ENCODE measurements at places on chromosomes 5 and 9.

DNA sequence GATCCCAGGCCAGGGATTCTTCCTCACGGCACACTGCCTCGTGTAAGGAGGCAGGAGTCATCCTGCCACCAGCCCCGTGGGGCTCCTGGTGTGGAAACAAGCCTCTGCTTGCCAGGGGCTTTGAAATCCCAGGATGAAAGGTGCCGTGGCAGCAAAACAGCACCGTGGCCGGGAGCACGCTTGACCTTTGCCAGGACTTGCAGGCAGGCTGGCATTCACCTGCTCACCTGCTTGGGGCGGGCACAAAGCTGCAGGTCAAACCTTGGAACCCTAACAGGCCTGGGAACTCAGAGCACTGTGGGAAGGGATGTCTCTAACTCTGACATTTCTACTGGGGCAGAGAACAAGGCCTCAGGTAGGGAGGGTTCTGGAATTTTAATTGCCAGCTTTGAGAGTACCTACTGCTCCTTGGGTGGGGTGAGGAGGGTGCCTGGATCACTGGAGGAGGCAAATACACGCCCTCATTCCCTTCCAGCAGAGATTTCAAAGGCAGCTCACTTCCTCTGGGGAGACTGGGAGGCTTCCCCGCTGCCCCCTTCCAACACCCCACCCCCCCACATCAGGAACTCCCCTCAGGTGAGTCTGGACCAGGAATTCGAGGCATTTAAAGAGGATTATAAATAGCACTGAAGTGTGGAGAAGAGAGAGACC lies 45.6 kb upstream of the STXBP1 start:
- DNase-seq, result no peak

GRCh38 chr5:52897238-52897614 lies 91.9 kb upstream of the ITGA2 start:
- DNase-seq, result no peak

- no peak for DNase-seq
Measured at GRCh38 chr5:79955941-79956670, 35.0 kb downstream of the MTX3 start.

GRCh38 chr9:6049798-6050197 lies 34.4 kb upstream of the RANBP6 start:
- no peak for DNase-seq

- DNase-seq, result no peak
Measured at GRCh38 chr9:136782452-136782851, 8.7 kb upstream of the TMEM141 start.

- no peak for DNase-seq
Measured at GRCh38 chr9:119458068-119458467, 88.8 kb upstream of the BRINP1 start.

DNA sequence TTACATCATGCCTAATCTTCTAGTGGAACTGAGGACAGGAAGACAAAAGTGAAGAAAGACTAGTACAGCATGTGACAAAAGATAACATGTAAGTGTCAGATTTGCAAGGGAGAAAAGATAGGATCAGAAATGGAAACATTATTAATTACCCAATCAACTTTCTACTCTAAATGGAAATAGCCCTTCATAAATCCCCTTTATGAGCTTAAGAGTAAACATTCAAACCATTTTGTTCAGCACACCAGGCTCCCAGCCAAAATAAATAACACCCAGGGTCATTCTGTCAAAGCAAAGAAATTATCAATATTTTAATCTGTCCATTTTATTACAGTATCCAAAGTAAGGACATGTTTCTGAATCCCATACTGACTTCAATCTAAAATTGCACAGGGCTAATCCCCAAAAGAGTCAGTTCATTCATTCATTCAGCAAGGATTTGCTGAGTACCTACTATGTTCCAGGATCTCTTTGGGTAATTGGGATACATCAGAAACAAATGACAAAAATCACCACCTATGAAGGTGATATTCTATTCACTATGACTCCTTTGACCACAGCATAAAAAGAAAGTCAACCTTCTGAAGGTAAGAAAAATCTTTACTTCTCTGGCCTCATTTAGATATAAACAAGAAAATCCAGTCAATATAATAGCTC lies 5.3 kb downstream of the PRELID2 start:
- DNase-seq, result no peak

- no peak for DNase-seq
Measured at GRCh38 chr5:163309914-163310313, 127.5 kb upstream of the CCNG1 start.

DNA sequence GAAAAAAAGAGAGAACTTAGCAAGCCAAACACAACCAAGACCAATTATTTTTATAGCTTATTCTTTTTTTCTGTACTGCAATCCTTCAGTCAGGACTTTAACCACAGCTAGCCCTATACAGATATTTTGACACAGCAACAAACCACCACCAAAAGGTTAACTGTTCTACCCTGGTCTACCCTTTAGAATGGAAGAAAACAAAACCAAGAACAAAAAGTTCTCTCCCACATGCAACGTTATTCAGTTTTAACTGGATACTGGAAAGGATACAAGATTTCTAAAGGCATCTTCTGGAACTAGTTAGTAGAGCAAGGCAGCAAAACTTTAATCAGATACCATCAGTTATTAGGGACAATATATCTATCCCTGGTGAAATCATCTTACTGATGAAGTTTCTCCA lies 32.6 kb downstream of the ECPAS start:
- DNase-seq, result no peak

DNA sequence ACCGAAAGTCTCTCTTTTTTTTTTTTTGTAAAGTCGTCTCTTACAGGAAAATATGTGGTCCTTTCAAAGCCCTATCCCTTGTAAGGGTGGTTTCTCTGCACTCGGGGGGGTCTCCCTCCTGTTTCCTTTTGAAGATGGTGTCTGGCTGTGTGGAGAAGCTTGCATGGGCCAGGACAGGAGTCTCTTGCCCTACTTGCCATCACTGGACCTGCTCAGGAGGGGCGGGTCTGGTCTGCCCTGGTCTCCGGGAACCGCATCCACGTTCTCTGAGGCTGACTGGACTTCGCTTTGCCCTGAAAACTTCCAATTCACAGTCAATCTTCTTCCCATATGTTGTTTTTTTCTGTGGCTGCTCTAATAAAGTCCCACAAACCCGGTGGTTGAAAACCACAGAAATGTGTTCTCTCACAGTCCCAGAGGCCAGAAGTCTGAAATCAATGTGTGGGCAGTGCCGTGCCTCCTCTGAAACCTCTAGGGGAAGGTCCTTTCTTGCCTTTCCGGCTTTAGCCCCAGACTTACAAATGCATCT lies 92.9 kb upstream of the IER5L start:
- peak; percentile 64 for DNase-seq

DNA sequence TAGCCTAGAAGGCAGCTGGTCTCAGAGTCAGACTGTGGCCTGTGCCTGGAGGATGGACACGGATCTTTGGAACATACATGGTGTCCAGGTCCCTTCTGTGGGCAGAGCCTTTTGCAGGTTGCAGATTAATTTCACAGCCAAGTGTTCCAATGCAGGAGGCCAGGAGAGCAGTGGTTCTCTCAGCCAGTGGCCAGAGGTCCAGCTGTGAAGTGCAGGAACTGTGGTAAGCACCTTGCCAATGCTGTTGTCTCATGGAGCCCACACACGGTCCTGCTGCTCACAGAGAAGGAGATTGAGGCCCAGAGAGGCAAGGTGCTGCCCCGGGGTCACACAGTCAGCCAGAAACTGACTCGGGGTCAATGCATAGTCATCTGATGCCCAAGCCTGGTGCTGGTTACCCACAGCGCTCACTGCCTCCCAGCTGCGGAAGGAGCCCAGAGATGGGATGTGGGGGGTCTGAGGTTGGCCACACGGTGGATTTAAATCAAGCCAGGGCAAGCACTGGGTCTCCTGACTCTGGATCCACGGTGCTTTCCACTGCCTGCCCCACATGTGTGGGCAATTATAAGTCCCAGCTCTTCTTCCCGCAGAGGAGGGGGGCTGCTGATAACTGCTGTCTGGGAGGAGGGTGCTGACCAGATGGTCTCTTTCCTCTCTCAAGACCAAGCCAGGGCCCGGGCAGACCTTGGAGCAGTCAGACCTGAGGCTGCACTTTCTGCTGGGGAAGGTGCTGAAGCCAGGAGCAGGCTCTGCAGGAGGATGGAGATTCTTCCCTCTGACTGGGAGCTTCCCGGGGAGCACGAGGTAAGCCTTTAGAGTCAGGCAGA lies 2.8 kb downstream of the PDGFRB start:
- DNase-seq, result no peak

- DNase-seq, result no peak
Measured at GRCh38 chr9:76894198-76894597, 11.7 kb downstream of the PRUNE2 start.

GRCh38 chr5:174751154-174752000 lies 27.0 kb downstream of the MSX2 start:
- DNase-seq, result no peak

GRCh38 chr5:55510523-55510880 lies 24.3 kb downstream of the PLPP1 start:
- no peak for DNase-seq

- DNase-seq, result no peak
Measured at GRCh38 chr5:68287631-68287975, 72.0 kb downstream of the PIK3R1 start.

GRCh38 chr9:123828449-123828848 lies 101.5 kb downstream of the DENND1A start:
- DNase-seq, result no peak

GRCh38 chr5:107431536-107431935 lies 239.2 kb downstream of the EFNA5 start:
- DNase-seq, result no peak

DNA sequence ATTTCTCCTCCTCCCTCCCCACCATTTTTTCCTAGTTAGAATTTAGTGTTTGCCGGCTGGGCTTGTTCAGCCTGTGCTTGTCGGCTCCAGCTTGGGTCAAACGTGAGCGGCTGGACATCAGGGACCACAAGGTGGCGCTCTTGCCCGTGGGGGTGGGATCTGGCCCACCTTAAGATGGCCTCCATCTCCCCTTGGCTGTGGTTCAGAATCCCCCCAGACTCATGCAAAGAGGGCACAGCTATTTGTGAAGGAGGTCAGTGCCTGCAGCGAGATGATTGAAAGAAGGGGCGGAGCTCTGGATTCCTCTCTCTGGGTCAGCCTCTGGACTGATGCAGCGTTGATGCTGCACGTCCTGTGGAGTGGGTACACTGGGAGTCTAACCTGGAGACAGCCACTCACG lies 283.3 kb upstream of the TUT7 start:
- peak; percentile 38 for DNase-seq

DNA sequence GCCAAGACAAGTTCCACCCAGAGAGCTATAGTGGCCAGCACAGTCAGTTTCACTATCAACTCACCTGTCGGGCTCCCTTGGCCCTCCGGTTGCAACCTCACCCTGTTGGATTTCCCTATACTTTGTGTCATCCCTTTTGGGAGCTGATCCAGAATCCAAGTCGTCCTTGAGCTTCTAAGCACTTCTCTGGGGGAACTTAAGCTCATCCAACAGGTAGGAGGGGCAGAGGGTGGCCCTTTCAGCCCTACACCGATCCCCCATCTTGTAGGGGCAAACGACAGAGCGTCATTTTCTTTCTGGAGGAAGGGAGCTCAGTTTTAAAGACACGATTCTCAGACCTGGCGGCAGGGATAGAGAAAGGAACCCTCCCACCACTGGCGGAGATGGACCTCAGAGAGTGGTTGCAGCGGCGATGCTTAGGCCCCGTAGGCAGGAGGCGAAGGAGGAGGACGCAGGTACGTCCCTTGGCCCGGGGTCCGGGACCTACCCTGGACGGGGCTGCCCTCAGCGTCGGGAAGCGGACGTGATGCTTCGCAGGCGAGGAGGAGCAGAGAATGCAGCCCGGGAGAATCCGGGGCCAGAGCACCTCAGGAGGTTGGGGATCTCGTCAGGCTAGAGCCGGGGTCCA lies 519 bp downstream of the ZER1 start:
- DNase-seq, result no peak

GRCh38 chr9:122364117-122364782 lies 6.6 kb upstream of the PTGS1 start:
- DNase-seq, result no peak

DNA sequence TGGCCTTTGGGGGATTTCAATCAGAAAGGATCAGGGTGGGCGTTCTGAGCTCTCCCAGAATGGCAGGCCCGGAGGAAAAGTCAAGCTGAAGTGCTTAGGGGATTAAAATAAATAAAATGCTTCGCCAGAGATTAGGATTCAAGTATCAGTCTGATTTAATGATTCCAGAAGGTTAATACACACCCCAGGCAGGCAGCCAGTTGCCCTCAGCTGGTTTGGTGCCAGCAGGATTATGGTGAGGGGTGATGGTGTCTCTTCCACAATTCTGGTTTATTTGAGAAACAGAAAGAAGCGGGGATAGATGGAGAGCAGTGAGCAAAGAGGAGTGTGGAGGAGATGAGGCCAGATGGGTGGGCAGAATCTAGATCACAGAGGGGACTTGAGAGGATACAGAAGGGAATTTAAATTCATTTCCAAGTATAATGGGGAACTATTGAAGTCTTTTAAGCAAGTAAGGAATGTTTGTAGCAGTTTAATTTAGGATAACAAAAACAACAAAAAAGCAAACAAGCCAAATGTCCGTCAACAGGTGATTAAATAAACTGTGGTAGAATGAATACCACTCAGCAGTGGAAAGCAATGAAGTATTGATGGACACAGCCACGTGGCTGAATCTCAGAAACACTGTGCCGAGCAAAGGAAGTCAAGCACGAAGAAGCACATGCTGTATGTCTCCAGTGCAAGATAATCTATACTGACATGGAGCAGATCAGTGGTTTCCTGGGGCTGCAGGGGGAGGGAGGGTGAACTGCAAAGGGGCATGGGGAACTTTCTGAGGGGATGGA lies 297.7 kb downstream of the MSX2 start:
- no peak for DNase-seq

GRCh38 chr9:28206280-28206679 lies 633.0 kb upstream of the C9orf72 start:
- DNase-seq, result no peak

DNA sequence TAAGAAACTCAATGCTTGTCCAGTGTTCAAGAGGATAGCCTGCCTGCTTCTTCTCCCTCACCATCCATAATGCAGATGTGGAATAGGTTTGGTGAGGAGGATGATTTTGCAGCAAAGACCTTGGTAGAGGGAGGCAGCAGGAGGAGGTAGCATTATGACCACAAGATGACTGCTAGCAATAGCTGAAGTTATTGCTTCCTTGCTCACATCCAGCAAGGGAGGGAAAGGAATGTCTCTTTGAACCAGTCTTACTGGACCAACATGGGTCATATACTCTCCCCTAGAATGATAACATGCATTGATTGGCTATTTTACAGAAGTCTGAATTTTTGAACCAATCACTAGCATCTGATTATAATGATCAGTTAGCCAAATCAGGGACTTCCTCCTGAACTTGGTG lies 607.6 kb downstream of the EBF1 start:
- no peak for DNase-seq

- DNase-seq, result no peak
Measured at GRCh38 chr5:11890777-11891176, 13.5 kb downstream of the CTNND2 start.

Measured in CD8-positive, alpha-beta T cell (primary cell).